ENCODE measurements at places on chromosomes 5 and 9.

DNA sequence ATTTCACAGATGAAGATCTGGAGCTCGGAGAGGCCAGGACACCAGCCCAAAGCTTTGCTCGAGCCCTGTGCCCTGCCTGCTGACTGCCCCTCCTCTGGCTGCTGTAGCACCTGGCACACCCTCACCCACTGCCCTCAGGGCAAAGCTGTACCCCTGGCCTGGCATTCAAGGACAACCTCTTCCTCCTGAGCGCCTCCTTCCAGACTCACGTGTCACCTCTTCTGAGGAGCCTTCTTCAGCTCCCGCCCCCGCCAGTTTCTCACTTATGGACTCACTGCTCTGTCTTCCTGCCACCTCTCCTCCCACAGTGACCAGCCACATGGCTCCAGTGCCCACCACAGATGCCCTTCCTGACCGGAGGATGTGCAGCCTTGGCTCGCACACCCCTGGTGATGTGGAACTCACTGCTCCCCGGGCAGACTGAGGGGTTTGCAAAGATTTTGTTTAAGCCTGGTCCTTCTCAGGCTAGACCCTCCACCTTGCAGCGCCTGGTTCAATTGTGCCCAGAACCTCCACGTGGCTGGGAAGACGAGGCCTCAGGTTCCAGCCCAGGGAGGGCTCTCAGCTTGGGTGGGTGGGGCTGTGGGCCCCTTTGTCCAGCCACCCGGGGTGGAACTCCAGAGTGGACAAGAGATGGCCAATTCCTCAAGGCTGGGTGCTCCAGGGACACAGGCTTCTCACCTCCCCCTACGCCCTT lies 46.6 kb upstream of the PHYKPL start:
- DNase-seq = no peak

GRCh38 chr9:3576328-3576727 lies 50.5 kb upstream of the RFX3 start:
- DNase-seq = no peak

- no peak for DNase-seq
Observed at GRCh38 chr9:6078382-6079105, 63.1 kb upstream of the RANBP6 start.

DNA sequence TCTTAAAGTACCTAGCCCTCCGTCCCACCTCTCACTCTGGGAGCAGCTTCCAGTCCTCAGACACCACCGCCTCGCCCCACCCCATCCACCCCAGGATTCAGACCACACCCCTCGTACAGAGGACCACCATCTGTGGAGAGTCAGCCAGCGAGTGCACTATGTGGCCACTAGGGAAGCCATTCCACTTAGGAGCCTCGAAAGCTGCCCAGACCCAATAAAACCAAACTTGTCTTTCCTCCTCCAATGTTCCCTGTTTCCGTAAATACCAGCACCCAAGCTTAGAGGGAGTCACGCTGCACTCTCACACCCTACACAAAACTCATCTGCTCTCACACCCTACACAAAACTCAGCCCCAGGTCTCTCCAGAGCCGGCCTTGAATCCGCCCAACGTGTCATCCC lies 1.9 kb downstream of the GCNT4 start:
- DNase-seq = no peak

DNA sequence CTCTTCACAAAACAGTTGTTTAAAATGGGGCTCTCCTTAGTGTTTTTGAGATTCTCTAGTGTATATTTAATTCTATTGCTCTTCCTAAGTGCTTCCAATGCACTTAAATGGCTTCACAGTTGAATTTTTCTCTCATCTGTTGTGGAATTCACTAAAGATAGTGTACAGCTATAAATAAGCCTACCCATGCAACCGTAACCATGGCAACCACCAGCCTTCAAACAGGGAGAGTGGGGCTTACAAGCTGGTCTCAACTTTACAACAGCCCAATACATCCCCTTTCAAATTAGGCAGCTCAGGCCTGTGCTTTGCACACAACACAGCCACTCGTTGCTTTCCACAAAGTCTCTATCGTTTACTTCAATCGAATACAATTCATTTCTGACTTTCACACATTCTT lies 144.0 kb upstream of the PLPPR1 start:
- no peak for DNase-seq

GRCh38 chr5:51889703-51890102 lies 506.5 kb downstream of the ISL1 start:
- DNase-seq = no peak
